ENCODE measurements at places on chromosomes 3 and 15.

GRCh38 chr3:150830094-150830681, 67.2 kb upstream of the SIAH2 start:
- DNase-seq, result peak; percentile 39

GRCh38 chr3:140469491-140469890, 208.4 kb upstream of the TRIM42 start:
- DNase-seq, result no peak

DNA sequence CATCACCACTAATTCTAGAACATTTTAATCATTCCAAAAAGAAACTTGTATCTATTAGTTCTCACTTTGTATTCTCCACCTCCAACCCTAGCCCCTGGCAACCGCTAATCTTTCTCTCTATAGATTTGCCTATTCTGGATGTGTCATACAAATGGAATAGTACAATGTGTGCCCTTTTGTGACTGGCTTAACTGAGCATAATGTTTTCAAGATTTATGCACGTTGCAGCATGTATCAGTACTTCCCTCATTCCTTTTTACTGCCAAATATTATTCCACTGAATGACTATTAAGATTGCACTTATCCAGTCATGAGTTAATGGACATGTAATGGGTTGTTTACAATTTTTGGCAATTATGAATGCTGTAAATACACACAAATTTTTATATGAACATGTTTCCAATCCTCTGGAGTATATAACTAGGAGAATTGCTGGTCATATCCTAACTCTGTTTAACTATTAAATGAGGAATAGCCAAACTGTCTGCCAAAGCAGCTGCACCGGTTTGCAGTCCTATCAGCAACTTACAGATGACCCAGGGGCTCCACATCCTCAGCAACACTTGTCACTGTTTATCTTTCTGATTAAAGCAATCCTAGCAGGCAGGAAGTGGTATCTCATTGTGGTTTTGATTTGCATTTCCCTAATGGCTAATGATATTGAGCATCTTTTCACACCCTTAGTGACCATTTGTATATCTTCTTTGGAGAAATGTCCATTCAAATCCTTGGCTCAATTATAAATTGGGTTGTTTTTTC, 42.9 kb downstream of the DCUN1D1 start:
- DNase-seq, result no peak

- no peak for DNase-seq
Observed at GRCh38 chr15:48548455-48548854, 97.1 kb downstream of the FBN1 start.
